ENCODE measurements at places on chromosomes 12 and 14.

DNA sequence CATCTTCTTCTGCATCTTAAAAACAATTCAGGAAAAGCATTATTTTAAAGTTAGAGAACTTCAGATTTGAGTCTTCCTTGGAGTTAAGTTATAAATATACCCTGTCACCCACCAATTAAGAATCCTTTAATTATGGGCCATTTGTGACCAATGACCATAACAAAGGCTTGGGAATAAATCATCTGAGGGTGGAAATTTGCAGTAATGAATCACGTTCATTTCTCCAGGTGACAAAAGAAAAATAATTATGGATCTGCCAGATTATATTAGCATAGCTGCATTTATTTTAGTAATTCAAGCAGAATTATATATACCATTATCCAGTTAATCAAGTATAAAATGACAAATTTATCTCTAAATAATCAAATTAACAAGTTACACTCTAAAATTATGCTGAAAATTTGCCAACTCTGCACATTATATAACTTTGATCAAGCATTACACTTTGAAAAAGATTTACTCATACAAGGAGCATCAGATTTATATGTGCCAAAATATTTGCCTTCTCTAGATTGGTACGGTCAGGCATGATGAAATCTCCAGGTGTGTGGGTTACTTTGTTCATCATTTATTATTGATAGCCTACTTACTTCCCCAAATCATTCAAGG, at the start of gene OR4K14:
TSS of gene OR4K14 (minus strand) at position 51 of the 609 bp plus-strand sequence. CDS start 4,114 bp downstream, outside the sequence.
- no peak for DNase-seq

GRCh38 chr12:74980510-74980909, 229.1 kb downstream of the KCNC2 start:
- no peak for DNase-seq

GRCh38 chr12:75341873-75342272, 7.4 kb downstream of the GLIPR1L1 start:
- DNase-seq: no peak

DNA sequence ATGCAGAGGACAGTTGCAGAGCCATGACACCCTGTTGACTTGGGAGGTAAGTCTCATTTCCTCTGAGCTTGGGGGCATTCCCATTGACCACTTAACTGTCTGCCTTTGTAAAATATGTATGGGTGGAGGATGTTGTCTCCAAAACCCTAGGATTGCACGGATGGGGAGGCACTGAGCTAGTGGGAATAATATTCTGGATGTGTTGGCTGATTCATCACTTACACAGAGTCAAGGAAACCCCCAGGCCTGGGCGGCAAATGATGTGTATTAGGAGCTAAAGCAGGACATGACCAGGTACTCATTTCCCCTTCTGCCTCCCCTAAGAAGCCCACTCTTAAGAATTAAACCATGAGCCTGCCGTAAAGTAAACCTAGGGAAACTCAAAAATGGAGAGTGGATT, 319.4 kb downstream of the VRK1 start:
- DNase-seq: no peak

- DNase-seq: peak; percentile 30
These were observed 86.9 kb upstream of the TTC7B start for GRCh38 chr14:90903101-90903500.

DNA sequence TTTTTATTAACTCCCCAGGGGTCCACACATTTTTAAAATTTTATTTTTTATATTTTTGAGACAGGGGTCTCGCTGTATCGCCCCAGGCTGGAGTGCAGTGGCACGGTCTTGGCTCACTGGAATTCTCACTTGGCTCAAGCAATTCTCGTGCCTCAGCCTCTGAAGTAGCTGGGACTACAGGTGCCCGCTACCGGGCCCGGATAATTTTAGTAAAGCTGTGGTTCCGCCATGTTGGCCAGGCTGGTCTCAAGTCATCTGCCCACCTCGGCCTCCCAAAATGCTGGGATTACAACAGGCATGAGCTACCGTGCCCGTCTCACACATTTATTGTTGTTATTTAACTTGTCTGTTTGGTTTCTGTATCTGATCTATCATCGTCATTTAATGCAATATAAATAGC, 307.4 kb downstream of the TMTC2 start:
- no peak for DNase-seq

GRCh38 chr12:7905071-7905470, 30.9 kb downstream of the SLC2A3 start:
- DNase-seq: no peak

- no peak for DNase-seq
These were observed 16.2 kb upstream of the MED6 start for GRCh38 chr14:70616646-70617045.
